Ammon's horn (tissue), 1 donor: ENCODE measurements at places on chromosomes 3 and 15.
A peak's percentile ranks its signal among the peaks of the same experiment; 100 is the strongest.

DNA sequence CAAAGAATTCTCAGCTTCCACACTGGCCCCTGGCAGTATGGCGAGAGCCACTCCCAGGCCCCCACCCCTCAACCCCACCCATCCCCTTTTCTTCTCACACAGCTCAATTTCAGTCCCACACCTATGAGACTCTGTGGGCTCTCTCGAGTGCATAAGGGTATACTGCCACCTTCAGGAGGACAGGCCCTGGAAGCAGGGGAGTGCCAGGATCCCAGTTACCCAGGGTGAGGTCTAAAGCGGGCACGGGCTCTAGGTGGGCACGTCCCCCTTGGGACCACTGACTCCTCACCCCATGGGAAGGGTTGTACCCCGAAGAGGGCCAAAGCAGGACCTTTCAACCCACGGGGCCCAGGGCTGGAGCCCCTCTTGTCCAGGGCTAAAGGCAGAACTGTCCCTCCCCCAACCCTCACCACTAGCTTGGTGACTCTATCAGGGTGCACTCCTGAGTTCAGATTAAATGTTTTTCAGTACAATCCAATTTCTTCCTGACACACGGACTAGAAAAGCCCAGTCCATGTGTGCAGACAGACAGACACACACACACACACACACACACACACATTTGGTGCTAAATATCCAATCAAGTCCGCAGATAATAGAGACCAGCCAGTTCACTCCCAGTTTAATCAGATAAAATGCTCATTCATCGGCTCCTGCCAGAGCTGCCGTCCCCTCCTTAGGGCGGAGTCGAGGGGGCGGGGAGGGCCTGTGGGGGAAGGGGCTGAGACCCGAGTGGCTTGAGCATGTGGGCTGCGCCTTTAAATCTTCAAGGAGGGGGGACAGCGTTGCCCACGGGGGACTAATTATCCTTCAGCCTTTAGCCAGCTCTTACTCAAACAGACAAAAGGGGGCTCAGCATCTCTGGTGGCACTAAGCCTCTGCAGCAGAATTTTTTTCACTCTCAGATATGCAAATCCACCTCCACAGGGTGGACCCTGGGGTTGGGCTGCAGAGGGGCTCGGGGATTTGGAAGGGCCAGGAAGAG, 59.3 kb downstream of the CYP11A1 start:
- peak; percentile 68 for DNase-seq

DNA sequence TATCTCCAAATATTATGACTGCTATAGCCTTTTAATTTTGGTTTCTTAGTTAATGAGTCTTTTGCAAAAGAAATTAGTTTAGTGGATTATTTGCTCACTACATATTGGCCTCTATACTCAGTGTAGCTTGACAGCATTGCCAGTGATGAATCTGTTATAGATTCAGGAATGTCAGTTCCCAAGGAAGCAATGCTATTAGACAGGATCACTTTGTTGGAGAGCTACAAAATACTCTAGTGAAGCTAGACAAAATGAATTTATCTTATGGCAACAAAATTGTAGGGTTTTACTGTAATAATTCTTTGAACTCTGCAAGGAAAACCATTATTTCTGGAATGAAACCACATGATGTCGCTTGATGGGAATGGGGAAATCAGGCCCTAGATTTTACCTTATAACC, 543.3 kb downstream of the SQOR start:
- DNase-seq = no peak

DNA sequence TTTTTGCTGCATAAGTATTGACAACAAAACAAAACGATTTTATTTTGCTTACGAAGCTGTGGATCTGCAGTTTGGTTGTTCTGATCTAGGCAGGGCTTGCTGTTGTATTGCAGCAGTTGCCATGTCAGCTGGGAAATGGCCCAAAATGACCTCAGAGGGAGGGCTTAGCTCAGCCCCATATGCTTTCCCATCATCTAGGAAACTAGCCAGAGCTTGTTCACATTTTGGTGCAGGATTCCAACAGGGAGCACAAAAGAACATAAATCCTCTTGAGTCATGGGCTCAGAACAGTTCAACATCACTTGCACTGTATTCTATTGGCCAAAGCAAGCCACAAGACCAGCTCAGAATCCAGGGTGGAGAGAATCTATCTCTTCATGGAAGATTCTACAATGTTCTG, 42.2 kb upstream of the ROBO2 start:
- peak; percentile 21 for DNase-seq

- DNase-seq = peak; percentile 40
Observed at GRCh38 chr3:81242871-81243270, 518.6 kb downstream of the GBE1 start.

DNA sequence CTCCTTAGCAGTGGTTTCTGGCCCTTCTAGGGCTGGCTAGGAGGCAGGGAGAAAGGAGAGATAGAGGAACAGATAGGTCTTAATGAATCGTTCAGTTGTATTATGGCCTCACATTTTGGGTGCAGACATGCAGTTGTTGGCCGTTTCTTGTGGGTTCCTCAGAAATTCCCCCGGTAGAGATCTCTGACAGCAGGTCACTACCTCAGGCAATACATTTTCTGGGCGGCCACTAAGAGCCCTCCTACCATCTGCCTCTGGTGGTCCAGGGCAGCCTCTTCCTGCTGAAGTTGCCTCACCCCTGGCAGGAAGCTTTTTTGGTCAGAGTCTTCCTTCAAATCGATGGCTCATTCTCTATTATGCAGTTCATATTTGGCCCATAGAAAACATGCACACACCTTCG, 266.1 kb downstream of the SV2B start:
- DNase-seq = no peak
